ENCODE measurements at places on chromosomes 1 and 21.

DNA sequence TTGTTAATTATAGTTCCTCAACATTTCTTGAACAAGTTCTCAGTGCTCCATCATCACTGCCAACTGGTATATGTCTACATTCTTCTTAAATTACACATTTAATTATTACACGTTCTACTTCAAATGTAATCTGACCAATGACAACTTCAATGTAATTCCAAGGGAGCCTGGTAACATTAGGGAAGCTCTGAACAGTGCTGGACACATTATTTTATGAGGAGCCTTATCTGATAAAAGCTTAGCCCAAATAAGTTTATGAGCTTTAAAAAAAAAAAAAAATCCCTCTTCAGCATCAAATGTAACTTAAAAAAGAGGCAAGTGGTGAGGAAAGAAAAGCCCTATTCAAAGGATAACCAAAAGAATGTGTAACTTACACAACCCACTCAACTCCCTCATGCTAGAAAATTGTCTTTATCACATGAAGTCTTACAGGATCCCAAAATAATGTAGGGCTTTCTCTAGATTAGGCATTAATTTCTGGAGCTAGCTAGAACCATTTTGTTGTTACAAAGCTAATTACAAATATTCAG is 35.2 kb upstream of the ABCA4 start:
- DNase-seq = no peak

DNA sequence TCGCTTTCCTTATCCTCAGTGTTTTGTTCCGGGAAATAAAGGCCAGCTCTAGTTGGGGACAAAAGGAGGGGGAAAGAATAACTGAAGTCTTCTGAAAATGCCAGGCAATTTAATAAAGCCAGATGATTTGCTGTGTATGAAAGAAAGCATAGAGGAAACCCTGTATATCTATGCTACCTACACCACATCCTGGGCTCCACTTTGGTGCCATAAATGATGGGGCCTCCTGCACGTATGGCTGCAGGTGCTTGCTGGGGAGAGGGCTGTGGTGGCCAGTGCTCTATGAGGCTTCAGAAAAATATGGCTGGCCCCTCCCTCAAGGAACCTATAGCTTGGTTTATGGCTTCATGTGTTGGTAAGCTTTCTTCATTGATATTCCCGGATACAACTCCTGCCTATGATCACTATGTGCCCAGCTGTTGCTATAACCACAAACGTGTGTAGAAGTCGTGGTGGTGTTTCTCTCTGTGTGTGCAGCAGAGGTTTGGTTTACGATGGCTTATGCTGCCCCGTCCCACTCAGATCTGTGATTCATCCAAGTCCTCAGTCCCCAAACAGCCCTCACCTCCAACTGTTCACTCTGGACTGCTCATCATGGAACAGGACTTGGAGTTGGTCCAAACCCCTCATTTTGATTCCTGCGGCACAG is 59.5 kb downstream of the BACE2 start:
- DNase-seq = no peak

GRCh38 chr1:65330021-65330420 is 20.7 kb downstream of the DNAJC6 start:
- no peak for DNase-seq

DNA sequence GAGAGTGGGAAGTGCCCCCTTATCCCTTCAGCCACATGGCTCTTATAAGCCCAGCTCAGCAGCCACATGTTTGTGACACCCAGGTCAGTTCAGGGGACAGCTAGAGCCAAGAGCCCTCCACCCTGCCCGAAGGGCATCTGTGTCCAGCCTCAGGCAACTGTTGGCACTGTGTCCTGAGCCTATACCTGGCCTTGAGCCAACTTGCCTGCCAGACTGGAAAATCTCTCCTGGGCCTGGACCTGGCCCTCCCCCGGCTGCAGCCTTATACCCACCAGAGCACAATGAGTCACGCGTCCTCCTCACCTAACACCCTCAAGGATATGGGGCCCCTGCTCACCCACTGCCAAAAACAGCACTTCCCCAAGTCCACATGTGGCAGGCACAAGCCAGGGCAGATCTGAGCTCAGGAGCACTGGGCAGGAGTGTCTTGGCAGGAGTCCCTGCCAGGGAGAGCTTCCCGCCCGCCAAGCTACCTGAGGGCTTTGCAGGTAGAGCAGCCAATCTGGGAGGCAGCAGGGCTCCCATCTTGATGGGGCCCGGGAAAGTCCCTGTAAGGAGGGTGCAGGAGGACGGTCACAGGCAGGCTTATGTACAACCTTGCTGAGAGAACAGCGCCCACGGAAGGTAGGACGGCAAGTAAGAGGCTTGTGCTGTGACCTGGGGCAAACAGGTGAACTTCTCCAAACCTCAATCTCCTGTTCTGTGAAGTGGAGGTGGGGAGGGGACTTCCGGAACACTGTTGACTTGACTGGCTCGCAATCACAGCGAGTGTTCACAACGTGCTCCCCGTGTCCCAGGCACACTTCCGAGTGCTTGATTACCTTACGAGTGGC is 19.8 kb upstream of the HSPG2 start:
- DNase-seq = peak; percentile 62

GRCh38 chr1:100532645-100533044 is 5.3 kb upstream of the GPR88 start:
- no peak for DNase-seq

DNA sequence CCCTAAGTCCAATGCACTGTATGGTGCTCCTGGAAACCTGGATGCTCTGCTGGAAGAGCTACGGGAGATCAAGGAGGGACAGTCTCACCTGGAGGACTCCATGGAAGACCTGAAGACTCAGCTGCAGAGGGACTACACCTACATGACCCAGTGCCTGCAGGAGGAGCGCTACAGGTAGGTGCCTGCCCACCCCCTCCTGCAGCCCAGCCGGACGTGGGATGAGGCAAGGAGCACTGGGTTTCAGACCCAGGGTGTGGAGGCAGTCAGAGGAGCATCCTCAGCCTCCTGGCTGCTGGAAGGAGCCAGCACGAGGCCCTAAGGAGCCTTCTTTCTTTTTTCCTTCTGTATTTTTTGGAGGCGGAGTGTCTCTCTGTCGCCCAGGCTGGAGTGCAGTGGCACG is 42.0 kb downstream of the TMCC2 start:
- no peak for DNase-seq

DNA sequence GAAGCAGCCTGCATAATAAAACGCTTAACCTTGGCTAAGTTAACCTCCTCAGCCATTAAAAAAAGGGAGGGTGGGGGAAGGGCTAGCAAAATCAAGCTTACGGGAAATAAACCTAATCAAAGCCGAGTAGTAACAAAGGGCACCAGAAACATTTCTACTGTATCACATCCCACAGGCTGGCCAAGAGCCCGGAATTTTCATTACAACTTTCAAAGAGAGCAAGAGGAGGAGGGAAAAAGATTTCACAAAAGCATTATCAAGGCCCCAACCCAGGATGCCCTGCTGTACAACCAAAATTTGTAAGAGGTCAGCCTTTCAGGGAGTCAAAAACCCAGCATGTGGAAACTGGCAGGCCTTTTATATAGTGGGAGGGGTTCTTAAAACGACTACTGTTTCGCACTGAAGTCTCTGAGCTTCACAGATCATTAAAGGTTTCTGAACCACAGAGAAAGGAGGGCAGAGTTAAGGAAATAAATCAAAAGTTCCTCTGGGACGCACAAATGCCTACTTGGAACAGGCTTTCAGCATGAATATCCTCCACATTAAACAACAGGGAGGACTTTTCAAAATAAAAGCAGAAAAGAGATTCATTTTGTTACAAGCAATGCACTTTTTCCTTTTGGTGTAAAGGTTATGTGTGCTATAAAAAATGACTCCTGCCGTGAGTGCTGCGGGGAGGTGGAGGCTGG is 90.4 kb downstream of the SLC45A1 start:
- no peak for DNase-seq

- no peak for DNase-seq
Observed at GRCh38 chr1:91799159-91799558, 86.8 kb downstream of the TGFBR3 start.

DNA sequence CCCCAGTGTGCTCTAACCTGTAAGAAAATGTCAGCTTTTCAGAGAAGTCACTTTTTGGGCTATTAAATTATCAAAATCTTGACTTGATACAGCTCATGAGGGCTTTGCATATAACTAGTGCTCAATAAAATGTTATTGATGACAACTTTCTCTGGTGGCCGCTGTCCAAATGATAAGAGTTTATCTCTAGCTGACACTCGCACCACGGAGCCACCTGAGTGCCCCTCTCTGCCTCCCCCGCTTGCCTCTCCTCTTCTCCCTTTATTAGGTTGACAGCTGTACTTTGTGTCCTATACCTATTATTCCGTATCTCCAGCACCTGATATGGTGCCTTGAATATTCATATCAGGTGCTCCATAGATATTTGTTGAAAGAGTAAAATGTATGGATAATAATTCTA is 82.8 kb downstream of the PHTF1 start:
- DNase-seq = no peak

GRCh38 chr1:248886237-248886895 is 19.7 kb upstream of the PGBD2 start:
- no peak for DNase-seq

DNA sequence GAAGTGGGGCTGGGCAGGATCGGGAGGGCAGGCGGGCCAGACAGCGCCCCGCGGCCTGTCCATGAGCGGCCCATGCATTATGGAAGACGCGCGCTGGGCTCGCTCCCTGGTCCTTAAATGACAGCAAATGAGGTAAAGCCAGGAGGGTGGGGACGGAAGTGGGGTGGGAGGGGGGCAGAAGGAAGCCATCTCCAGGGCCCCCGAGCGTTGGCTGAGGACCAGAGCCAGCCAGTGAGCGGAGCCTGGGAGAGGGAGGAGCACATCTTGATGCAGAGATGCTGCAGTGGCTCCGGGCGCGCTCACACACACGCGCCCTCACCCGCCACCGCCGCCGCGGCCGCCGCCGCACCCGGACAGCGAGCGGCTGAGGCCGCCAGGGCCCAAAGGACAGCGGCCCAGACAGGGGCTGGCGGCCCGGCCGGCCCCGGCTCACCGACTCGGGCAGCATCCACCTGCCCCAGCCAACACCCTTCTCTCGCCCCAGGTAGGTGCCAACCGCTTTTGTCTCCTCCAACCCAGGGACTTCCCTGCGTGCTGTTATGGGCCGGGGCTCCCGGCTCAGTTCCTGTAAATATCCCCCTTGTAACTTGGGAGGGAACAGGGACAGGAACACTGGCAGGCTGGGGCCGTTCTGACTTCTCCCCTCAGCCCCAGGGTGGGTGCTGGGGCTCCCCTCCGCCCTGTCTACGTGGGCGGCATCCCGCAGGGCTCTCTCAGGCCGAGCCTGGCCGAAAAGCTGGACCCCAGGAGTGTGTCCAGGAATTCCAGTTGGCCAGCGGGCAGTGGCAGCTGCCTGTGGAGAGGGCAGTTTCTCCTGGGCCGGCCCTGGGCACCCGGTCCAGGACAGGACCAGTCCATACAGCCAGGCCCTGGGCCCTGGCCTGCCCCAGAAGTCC is at the start of gene CNTN2:
TSS of gene CNTN2 (plus strand) at position 302 of the 896 bp plus-strand sequence. CDS start 9,974 bp downstream, outside the sequence.
- no peak for DNase-seq

DNA sequence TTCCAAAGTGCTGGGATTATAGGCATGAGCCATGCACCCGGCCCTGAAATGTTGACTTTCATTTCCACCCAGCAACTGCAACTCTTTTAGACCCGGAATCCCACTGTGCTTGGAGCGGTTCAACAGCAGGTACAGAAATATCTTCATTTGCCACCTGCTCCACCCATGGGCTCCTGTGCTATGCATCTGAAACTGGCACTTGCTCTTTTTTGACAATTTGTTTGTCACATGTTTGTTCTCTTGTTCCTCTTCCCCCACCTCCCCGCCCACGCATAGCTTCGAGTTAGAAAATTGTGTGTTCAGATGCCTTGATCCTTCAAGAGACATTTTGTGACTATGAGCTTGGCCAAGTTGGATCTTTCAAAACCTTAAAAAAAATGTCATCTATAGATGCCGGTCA is 2.4 kb upstream of the IFNLR1 start:
- no peak for DNase-seq

DNA sequence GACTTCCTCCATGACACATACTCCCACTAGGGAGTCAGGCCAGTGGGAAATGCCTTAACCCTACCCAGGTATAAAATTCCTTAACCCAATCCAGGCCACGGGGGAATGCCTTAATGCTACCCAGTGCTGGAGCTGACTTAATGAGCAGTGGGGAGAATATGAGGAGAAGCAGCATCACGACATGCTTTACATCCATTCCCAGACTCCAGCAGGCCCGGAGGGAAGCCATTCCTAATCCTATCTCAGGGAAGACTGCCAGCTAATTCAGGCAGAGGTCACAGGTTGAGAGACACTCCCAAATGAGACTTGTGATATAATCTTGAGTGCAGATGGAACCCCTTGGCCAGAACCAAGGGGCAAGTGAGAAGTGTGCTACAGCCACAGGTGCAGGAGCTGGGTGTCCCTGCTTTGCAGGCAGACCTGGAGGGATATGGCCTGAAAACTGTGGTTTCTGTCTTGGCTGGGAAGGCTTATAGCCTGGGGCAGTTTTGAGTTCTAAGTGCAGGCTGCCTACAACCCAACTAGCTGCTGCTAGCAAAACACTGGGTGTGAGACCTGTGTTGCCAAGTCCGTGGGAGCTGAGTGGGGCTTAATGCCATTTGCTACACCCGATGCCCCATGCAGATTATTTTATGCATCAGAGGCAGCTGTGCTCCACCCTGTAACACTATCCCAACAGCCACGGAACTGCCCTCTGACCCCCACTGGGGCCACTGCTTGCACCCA is 45.1 kb upstream of the GUCA2A start:
- DNase-seq = no peak

- no peak for DNase-seq
Observed at GRCh38 chr1:29782846-29783507, 546.7 kb downstream of the PTPRU start.

DNA sequence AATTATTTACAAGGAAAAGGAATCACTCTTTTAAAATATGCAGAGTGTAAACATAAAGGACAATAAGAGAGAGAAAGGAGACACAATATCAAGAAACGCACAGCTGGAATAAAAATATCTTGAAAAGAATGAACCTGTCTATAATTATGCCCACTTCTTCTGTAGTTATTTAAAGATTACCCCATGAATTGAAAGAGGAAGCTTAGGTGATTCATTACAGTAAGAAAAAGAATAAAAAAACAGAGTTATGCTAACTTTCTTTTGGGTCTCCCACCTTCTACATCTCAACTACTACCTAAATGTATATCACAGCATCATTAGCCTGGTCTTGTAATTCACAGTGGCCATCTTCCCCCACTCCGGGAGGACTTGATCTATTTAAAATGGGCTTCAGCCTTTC is 182.1 kb downstream of the MRPL39 start:
- DNase-seq = no peak

- DNase-seq = no peak
Observed at GRCh38 chr1:220956501-220957232, 77.4 kb downstream of the HLX start.

DNA sequence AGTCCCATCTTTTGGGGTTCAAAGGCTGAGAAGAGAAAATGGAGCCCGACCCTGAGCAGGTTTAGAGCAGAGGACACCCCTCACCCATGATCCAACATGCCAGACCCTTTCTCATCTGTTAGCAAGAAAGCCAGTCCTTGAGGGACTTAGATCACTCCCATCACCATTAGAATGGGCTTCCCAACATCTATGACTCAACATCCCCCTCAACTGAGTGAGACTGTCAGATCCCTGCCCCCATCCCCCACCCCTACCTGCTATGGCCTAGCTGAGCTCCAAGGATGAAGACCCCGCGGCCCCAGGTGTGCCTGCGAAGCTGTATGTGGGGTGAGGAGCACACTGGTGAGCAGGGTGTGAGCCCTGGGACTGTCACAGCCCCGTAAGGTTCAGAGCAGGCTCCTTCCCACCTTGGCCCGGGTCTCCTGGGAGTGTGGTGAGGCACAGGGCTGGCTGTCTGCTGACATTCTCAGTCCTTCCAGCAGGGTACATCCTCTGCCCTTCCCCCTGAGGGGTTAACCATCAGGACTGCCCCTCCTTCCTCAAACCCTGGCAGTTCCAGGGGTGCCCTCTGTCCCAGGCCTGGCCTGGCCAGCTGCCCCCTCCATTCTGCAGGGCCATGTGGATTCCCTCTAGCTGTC is 21.4 kb upstream of the BLACAT1 start:
- DNase-seq = no peak

All from NCI-H1417 (cell line).